ENCODE measurements at places on chromosomes 4 and X.
A peak's percentile ranks its signal among the peaks of the same experiment; 100 is the strongest.

GRCh38 chrX:32842053-32842452 is 369.3 kb downstream of the DMD start:
- no peak for DNase-seq

DNA sequence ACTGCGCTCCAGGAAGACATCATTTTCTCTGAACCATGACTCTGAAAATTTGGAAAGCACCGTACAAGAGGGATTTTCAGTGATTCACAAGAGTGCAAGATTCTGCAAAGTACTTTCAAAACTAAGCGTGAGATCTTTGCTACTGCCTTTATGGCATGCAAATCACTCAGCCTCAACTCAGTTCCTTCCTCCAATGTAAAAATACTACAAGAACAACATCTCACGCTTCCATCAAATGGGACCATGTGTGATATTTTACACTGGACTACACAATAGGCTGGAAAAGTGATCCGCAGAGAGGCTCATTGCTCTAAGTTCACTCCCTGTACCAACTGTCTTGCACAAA is 674 bp upstream of the IL15 start:
- peak; percentile 84 for DNase-seq

- peak; percentile 91 for DNase-seq
Measured at GRCh38 chr4:38082424-38083385, 122.5 kb downstream of the PTTG2 start.

GRCh38 chr4:143358923-143359643 is 22.4 kb downstream of the GAB1 start:
- DNase-seq: peak; percentile 89

DNA sequence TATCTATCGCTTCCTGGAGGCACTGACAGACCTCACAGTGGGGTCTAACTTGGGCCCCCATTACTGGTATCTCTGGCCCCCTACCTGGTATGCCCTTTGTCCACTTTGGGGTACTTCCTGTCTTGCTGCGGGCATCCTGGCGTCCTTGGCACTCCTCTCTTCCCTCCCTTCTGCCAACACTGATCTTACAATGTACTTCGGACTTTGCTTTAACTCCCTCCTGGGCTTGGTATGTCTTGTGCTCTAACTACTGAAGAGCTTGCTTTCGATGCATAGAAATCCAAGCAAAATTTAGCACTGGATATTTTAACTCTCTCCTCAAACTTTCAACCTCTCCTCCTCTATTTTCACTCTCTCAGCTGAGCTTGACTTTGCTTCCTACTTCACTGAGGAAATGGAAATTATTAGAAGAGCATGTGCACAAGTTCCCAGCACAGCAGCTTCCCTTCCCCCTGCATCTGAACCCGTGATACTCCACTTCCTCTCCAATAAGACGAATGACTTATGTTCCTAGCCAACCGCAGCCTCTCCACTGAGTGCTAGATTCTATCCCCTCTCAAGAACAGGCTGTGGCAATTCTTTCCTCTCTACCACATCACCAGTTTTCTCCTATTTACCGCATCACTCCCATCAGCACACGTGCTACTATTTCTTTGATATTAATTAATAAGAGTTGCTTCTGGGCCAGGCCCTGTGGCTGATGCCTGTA is 52.9 kb downstream of the SUPT20HL2 start:
- peak; percentile 86 for DNase-seq

DNA sequence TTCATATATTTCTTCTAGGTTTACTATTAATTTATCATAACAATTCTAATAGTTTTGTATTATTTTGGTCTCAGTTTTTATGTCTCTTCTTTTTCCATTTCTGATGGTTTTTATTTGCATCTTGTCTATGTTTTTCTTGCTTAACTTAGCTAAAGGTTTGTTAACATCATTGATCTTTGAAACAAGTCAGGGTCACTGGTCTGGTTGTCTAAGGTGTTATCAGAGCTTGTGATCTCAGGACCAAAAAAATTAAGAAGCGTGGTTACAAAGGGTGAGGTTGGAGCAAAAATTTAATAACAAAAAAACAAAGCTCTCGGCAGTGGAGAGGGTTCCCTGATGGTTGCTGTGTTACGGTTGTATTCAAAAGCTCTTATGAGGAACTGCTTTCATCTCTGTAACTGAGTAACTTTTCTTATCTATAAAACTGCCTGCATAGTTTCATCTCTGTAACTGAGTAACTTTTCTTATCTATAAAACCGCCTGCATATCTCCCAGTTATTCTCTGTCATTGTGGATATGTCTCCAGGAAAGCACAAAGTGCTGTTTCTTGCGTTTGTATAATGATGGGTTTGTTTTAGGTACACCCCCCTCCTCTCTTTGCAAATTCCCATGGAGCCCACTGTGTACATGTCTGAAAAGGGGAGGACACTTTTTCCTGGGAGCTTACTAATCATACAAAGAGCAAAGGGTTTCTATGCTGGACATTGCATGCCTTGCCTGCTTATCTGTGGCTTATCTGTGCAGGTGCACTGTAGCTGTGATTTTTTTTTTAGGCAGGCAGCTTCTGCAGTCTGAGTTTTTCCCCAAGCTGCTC is 62.4 kb upstream of the UGT2B15 start:
- no peak for DNase-seq

GRCh38 chr4:751676-752075 is 46.0 kb downstream of the PCGF3 start:
- DNase-seq: no peak

- no peak for DNase-seq
Measured at GRCh38 chr4:97279391-97279790, 863.9 kb downstream of the STPG2 start.

DNA sequence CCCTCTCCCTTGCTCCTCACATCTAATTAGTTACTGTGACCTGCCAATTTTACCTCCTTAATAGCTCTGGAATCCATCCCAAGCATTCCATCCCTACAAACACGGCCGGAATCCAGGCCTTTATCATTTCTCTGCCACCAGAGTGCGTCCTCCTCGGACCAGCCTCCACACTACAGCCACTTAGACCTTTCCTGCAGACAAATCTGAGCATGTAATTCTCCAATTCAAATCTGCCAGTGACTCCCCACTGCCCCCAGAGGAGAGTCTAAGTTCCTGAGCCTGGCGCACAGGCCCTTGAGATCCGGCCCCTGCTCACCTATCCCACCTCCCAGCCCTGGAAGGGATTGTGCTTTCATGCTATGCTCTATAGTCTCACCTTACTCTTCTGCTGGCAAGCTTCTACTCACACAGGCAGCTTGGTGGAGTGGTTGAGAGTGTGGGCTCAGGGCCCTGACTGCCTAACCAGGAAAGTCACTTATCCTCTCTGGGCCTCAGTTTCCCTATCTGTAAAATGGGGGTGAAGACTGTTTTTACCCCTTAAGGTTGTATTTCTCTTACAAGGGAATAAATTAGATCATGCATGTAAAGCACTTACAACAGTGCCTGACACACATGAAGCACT is 31.2 kb downstream of the PJA1 start:
- DNase-seq: peak; percentile 1

- no peak for DNase-seq
Measured at GRCh38 chr4:140234697-140235060, 80.7 kb upstream of the MAML3 start.

GRCh38 chrX:106278951-106279350 is 110.8 kb downstream of the PWWP3B start:
- DNase-seq: no peak

DNA sequence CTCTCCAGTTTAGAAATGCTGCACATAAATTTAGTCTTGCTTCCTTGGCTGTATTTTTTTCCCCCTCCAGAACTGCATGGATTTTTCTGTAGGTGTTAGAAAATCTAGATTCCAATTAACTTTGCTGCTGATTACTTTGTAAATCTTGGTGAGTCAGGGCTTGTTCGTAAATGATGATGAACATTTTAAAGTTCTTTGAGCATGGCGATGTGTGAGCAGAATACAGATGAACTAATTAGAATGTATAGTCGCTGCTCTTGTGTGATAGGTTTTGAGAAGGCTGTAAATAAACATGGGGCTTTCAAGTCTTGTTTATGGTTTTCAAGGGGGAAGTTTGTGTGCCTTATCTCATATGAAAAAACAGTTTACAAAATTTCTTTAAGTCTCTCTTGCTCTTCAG is 23.3 kb downstream of the LIMCH1 start:
- DNase-seq: no peak

DNA sequence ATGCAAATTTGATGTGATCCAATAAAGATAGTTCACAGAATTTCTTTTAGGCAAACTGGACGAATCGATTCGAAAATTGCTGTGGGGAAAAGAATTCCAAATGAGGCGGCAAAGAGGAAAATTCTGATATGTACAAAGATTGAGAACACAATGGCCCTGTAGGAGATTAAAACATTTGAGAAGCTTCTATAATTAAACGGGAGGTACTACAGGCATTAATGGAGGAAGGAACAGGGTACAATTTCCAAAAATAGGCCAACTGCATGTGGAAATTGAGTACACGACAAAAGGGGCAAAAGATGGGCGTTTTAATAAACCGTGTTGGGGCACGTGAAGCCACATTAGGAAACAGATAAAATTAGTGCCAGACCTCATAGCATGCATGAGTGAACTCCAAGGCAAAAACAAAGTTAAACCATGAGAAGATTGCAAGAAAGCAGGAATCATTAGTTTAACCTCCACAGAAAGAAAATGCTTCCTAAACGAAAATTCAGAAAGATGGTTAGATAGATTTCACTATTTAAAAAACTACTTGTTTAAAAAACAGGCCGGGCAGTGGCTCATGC is 68.4 kb downstream of the DHRSX start:
- DNase-seq: no peak

DNA sequence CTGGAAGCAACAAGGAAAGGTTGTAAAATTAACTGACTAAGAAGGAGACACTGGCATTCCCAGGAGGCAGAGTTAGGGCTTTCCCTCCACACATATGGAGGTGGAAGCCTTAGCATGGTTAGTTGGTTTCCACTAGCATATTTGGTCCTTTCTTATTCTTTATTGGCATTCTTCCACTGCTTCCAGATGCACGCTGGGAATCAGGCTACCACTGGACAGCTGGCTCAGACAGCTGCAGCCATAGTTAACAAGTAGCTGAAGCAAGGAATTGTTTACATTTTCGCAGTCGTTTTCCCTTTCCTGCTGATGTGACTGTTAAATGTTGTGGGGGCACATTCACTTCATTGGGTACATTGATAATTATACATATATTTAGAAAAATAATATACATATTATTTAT is 169.2 kb downstream of the GRIA2 start:
- no peak for DNase-seq

- DNase-seq: no peak
Measured at GRCh38 chrX:40323977-40324376, 226.2 kb upstream of the BCOR start.

GRCh38 chr4:147785129-147785528 is 53.2 kb downstream of the ARHGAP10 start:
- DNase-seq: no peak

DNA sequence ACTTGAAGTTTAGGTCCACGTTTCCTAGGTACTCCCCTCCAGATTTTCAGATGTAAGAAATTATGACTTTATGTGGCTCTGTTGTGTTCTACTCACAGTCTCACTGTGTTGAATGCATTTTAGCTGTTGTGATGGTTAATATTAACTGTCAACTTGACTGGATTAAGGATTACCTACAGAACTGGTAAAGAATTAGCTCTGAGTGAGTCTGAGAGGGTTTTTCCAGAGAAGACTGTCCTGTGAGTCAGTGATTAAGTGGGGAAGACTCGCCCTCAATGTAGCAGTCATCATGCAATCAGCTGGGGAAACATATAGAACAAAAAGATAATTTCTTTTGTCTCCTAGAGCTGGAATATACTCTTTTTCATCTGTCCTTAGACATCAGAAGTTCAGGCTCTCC is 493.4 kb downstream of the ACTRT1 start:
- DNase-seq: no peak

- DNase-seq: peak; percentile 49
Measured at GRCh38 chrX:19870710-19871490, 16.5 kb downstream of the SH3KBP1 start.

GRCh38 chrX:48890934-48891401 is 6.6 kb downstream of the TIMM17B start:
- no peak for DNase-seq

DNA sequence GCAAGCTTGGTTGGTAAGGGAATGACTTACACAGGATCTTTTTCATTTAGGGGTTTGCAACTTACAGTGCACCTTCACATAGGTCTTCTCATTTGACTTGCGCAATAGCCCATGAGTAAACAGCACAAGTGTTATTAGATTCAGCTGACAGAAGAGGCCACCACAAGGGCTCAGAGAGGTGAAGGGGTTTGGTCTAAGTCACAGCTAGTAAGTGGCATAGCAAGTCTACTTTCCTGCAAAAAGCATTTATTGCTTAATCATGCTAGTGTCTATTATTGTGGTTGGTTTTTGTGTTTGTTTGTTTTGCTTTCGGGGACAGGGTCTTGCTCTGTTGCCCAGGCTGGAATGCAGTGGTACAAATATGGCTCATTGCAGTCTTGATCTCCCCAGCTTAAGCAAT is 83.3 kb downstream of the SPRY1 start:
- peak; percentile 42 for DNase-seq

- no peak for DNase-seq
Measured at GRCh38 chr4:114606245-114606644, 7.6 kb downstream of the UGT8 start.

GRCh38 chr4:128776794-128777216 is 32.7 kb upstream of the JADE1 start:
- no peak for DNase-seq

GRCh38 chr4:144189121-144189520 is 48.6 kb upstream of the GYPA start:
- DNase-seq: no peak

DNA sequence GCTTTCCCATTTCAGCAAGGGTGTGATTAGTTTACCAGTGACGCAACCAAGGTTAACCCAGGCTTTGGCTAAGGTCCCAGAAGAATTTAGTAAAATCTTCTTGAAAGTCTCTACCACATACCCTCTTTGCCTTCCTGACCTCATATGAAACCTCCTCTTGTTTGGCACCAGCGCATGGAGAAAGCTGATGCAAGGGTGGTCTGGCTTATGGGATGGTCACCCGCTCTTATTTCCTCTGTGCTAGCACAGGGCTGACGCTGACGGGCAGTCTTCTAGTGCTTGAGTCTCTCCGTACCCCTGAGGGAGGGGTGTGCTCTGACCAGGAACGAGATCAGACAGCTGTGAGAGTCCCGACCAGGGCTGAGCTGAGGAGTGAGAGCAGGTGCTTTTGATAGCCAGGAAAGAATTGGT is 137.6 kb downstream of the TENM3 start:
- DNase-seq: no peak

- DNase-seq: no peak
Measured at GRCh38 chrX:66164931-66165330, 884 bp downstream of the HEPH start.

DNA sequence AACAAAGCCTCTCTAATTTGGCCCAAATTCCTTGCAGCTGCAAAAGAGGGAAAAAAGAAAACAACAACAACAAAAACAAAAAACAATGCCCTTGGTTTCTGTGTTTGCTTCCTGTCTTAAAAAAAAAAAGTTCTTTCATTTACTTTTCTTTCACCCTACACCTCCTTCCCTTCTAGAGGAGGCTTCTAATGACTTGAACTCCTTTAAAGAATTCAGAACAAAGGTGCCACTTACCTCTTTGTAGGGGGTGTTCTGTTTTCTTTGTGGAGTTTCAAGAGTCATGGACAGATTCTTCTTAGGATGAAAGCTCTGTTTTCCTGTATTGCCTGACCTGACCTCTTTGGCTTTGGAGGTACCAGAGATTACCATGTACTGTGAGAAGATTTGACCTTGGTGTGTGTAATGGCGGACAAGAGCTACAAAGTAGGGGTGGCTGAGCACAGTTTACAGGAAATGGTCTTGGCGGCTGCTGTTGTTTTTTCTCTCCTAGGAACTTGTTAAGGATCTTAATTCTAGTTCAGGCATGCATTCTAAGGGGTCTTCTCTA is 72.4 kb upstream of the S100G start:
- no peak for DNase-seq

GRCh38 chr4:95644417-95644816 is 95.6 kb upstream of the UNC5C start:
- DNase-seq: no peak

All from inflammatory macrophage treated with lipopolysaccharide for 4 hours (primary cell).